ENCODE measurements at places on chromosomes 3 and 15.

DNA sequence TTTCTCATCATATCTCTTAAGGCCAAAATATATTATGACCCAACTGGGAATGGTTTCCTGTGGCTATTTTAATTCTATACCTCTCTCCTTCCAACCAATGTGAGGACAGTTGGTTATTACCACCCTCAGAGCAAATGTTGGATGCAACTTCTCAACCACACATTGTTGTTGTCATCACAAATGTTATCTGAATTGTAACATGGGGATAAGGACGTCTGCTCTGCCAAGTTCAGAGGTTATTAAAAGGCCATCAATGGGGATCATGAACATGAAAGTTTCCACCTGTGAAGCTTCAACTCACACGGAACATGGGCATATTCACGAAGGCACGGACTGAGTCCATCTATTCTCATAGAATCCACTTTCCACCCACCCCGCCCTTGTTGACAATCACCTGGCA, 46.8 kb downstream of the MB21D2 start:
- no peak for DNase-seq

DNA sequence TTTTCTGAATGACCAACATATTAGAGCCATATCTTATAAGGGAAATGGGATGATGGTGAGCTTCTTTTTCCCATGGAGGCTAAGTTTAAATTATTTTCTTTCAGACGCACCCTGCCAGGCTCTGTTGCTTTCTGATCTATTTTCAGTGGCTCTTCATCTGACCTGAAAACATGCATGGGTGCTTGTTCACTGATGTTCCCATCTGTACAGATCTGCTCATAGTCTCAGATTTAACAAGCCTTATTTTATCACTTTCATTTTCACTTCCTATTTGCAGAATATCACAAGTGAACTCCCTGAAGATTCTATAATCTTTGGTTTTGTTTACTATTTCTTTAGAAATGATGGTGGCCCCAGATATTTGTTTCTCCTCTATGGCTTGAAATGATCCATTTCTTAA, 31.1 kb upstream of the SUCLG2 start:
- no peak for DNase-seq

DNA sequence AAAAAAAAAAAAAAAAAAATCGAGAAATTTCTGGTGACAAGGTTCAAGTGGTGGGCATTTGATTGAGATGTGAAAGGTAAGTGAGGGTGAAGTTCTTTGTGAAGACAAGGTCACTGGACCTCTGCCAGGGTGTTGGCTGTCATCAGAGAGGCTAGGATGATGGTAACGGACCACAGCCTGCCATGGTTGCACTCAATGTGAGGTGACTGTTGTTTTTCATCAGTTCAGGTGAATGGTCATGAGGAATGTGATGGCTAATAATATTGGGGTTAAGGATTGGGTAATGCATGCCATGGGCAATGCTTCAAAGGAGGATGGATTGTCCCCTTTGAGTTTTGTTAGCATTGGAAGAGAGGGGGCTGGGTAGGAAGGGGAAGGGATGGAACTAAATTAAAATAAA, 4.3 kb upstream of the ALPK3 start:
- DNase-seq: no peak

GRCh38 chr15:58715266-58715917, 34.1 kb downstream of the ADAM10 start:
- no peak for DNase-seq

DNA sequence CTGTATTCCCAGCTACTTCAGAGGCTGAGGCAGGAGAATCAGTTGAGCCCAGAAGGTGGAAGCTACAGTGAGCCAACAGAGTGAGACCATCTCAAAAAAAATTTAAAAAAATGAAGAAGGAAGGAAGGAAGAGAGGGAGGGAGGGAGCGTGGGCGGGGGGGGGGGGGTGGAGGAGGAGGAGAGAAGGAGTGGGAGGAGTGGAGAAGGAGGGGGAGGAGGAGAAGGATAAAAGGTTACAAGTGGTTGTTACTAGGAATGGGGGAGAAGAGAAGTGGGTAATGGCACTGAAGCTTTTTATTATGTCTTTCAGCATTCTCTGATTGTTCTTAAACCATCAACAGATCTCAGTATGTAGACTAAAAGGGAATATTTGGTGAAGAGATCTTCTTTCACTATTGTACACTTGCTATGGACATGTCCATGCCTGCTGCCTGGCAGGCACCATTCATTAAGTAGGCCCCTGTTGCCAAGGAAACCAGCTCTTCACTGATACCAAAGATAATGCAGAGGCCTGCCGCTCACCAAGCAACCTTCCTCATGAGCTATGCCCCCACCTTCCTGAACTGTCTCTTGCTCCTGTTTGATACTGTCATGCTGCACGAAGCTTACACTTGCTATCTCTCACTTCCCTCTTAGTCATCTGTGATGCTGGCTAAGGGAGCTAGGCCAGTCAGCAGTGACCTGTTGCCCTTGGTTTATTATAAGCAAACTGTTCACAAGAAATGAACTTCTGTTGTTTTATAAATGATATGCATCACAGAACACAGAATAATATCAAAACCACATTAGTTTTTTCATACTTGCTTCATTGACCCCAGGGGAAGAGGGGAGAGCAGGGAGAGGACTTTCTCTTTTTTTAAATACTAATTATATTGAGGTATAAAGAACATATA, 23.1 kb downstream of the EPM2AIP1 start:
- peak; percentile 34 for DNase-seq

- no peak for DNase-seq
Measured at GRCh38 chr15:41903782-41904181, 9.9 kb upstream of the SPTBN5 start.

DNA sequence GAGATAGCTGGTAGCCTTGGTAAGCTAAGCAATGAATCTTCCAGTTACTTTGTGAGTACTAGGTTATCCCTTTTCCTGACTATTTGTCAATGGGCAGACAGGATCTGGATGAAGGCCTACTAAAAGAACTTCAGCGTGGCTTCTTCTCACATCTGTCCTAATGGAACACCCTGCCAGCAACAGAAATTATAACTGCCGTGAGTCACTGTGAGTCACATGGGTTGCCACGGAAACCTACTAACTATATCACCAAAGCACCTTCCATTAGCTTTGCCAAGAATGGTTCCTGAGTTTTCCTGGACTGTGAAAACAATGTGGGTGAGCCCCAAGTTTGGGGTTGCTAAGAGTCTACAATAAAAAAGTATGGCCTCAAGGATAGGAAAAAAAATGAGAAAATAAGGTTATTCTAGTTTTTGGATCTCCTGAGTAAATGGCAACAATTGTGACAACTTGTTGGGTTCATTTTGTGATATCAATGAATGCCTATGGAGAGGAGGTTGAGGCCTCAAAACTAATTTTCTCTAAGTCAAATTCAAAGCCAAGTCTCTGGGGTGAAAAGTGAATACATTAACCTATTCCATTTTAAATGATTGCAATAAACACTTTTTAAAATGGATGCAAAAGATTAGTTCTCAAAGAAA, 195.1 kb upstream of the ICE2 start:
- peak; percentile 85 for DNase-seq

DNA sequence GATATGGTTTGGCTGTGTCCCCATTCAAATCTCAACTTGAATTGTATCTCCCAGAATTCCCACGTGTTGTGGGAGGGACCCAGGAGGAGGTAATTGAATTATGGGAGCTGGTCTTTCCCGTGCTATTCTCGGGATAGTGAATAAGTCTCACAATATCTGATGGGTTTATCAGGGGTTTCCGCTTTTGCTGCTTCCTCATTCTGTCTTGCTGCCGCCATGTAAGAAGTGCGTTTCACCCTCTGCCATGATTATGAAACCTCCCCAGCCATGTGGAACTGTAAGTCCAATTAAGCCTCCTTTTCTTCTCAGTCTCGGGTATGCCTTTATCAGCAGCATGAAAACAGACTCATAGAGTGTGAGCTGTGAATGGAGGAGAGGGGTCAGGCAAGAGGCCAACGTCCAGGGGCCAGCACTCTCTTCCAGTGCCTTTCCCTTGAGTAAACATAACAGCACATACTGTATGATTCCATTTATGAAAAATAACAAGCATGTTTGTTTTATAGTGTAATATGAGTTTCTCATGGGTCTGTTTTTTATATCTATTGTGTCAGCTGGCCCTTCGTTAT, 16.3 kb upstream of the LCTL start:
- no peak for DNase-seq

DNA sequence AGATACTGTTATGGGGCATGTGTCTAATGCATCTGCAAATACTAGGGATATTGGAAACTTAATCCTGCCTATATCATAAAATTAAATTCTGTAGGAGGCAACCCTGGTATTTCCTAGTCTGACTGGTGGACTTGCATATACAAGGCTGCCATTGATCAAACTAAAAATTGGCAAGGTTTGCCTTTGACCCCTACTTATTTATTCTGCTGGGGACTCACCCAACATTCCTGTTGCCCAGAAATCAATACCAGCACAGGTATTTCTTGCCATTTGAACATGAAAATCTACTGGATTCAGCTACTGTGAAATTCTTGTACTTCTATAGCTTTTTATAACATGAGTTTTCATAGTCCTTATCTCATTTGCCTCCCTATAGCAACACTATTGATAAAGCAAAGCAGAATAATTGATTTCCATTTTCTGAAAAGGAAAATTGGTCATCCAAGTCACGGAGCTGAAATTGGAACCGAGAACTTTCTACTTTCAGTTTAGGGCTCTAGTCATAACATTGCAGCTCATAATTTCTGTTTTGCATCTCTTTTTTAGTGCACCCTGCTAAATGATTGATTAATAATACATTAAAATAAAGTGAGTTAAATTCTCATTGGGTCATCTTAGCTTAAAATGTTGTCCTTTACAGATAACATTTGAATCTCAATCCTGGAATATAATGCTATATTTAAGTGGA, 365.2 kb downstream of the MFSD1 start:
- no peak for DNase-seq

DNA sequence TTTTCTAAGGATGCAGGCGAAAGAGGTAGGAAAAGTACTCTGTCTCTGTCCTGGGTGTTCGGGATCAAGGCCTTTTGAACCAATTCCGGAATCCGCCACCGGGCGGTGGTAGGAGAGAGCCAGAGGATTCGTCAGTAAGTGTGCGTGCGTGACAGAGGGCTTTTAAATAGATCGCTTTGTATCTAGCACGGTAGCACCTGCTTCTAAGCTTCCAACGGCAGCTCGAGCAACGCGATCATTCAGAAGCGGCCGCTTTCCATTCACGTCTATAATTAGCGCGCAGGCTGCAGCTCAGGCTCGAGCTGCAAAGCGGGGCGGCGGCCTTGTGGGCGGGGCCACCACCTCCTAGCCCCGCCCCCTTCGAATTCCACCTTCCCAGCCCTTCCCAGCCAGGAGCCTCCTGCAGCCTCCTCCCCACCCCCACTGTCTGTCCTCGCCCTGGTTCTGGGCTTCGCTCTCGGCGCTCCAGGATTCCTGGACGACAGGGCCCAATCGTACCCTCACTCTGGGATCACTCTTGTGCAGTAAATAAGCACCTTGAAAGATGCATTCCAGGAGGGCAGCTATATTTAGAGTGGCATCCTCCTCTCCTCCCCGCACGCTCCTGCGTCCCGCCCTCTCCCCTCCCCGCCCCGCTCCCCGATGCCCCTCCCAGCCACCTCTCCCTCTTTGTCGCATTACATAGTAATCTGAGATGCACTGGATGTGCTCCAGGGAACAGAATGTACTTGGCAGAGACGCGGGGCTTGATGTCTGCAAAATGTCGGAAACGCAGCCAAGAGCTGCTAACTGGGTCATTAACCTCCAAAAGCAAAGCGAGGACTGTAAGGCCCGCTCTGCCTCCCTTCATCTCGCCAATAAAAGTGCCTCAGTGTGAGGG, 224.1 kb upstream of the TPRG1 start:
- no peak for DNase-seq

GRCh38 chr15:80384432-80384831, 19.8 kb upstream of the ARNT2 start:
- DNase-seq: no peak

- no peak for DNase-seq
Measured at GRCh38 chr15:98858610-98859023, 149.0 kb downstream of the PGPEP1L start.

- no peak for DNase-seq
Measured at GRCh38 chr3:153443961-153444360, 281.9 kb downstream of the RAP2B start.

GRCh38 chr15:66721501-66721937, 19.5 kb downstream of the SMAD6 start:
- DNase-seq: no peak

GRCh38 chr15:53716909-53717876, 42.3 kb downstream of the WDR72 start:
- DNase-seq: no peak

GRCh38 chr3:138389841-138390581, 41.6 kb downstream of the MRAS start:
- DNase-seq: peak; percentile 79

GRCh38 chr3:170493712-170494182, 75.1 kb downstream of the CLDN11 start:
- no peak for DNase-seq

DNA sequence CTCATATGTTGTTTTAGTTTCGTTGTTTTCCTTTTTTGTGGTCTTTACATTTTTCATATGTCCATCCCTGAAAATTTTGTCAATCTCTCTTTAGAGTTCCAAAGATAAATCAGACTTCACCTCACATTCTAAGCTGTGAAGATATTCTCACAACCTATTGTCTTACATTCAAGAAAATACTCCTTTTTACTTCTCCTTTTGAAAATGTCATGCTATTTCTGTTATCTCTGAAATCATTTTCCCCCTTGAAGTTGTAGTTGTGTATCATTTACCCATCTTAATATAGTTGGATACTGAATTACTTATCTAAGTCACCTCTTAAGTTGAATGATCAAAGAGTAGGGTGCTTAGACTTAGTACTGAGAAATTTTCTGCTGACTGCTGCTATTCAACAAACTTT, 74.3 kb downstream of the DCUN1D1 start:
- DNase-seq: no peak

DNA sequence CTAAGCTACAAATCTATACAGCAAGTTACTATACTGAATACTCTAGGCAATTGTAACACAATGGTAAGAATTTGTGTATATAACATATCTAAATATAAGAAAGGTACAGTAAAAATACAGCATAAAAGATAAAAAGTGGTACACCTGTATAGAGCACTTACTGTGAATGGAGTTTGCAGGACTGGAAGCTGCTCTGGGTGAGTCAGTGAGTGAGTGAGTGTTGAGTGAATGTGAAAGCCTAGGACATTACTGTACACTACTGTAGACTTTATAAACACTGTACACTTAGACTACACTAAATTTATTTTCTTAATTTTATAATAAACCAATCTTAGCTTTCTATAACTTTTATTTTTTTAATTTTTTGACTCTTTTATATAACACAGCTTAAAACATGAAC, 123.1 kb downstream of the ZMAT3 start:
- DNase-seq: no peak

GRCh38 chr15:57640930-57641682, 49.4 kb downstream of the MYZAP start:
- DNase-seq: no peak

GRCh38 chr3:108388136-108389132, 92.1 kb downstream of the HHLA2 start:
- no peak for DNase-seq

GRCh38 chr15:39543651-39544050, 37.2 kb upstream of the THBS1 start:
- no peak for DNase-seq

DNA sequence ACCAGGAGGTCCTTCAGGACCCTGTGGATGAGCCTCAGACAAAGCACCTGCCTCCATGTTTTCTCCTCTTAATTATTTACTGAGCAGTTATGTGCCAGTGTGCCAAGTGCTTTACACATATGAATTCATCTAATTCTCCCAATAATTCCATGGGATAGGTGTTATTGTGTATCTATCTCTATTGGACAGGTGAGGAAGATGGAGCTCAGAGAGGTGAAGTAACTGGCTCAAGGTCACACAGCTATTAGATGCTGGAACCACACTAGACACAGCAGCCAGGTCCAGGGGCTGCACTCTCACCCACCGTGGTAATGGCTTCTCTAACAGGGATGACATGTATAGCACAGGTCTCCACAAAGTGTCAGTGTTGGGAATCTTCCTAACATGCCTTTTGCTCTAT, 70.2 kb downstream of the TLE3 start:
- DNase-seq: no peak
